ENCODE measurements at places on chromosomes 2 and 18.

DNA sequence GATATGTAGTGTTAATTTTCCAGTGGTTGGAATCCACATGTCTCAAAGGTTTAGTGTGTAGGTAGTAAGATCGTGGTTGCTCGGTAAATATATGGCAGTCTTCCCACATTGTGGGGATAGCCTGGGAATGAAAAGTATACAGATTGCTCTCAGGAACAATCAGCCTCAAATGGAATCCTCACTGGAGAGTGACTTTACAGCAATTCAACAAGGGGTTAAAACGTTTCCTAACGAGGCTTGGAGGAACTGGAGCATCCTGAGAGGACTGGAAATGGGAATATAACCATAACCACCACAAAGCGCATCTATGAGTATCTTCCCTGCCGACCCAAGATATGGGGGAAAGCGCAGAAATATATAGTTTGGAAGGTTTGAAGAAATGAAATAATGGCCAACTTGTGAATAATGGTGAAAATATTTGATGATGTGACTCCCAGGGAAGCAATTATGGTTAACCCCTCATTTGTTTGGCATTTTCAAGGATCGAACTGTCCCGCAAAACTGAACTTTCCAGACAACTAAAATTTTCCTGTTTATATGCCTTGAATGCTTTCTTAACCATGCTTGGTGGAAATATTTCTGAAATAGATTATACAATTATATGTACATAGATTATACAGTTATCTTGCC lies 100.7 kb upstream of the FOSL2 start:
- DNase-seq: no peak

DNA sequence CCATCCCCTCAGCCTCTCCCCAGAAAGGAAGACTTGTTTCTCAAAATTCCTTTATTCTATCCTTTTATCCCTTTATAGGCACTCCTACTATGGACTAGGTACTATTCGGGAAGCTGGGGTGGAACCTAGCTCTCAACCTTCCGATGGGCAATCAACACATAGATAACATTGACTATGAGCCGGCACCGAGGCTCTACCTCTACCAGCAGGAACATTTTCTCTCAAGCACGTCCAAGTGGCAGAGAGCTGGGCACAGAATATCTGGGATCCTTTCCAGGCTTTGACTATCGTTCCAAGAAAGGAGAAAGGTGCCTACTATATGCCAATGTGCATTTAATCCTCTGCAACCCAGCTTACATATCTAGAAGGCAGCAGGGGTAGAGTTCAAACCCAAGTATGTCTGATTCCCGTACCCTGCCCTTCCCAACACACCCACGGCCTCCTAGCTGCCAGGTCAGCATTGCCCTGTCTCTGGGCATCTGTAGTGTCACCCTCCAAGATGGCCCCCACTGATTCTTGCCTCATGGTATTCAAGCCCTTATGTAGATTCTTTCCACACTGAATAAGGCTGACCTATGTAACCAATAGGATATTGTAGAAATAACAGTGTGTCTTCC lies 28.3 kb downstream of the TNS1 start:
- no peak for DNase-seq

DNA sequence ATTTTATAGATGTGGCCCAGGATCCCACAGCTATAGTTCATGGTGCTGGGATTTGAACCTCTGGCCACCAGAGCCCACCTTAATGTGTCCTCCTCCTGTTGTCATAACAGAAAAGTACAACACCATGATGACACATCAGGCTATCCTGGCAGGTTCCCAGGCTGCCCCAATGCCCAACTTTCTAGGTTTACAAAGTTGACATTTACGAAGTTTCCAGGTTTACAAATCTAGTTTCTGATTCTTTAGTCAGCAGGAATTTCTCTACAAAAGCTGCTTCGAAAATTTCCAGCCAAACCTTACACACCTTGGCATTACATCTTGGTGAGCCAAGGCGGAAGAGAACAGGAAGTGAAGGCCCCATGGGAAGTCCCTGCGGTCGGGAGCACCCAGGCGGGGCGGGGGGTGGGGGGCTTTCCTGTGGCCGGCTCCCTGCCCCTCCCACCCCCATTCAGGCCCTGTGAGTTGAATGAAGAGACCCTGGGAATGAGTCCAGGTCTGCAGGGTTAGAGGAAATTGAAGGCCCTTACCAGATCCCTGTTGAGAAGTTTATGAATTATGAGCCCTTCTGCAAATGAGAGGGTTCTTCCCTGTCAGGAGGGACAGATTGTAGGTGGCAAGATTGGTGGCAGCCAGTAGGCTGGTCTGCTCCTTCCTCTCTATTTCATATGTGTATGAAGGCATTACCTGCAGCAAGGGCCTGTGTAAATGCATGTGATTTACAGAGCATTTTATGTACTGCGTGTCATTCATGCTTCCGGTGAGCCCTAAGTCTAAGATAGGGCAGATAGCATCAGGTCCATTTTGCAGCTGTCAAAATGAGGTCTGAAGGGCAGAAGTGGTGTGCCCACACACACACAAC lies 11.1 kb upstream of the IL1RN start:
- DNase-seq: peak; percentile 51

DNA sequence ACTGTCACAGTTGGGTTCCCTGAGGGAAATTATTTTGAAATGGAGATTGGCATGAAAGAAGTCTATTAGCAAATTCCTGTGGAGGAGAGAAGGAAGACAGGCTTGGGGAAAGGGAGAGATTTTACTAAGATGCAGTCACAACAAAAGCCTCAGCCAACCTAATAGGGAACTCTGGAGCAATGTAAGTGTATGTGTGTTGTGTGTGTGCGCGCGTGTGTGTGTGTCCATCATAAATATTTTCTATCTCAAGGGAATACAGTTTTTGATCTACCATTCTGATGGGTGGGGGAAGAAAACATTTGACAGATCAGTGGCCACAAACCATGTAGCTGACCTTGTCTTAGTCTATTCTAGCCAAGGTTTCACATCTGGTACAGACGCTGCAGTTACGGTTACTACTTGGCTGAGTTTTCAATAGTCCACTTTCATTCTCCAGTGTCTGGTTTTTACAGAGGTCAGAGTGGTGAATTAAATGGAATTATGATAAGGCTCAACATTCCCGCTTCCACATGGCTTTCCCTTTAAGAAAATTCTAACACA lies 72.6 kb downstream of the MREG start:
- DNase-seq: no peak

GRCh38 chr2:46701152-46701551 lies 214.5 kb downstream of the MCFD2 start:
- no peak for DNase-seq

DNA sequence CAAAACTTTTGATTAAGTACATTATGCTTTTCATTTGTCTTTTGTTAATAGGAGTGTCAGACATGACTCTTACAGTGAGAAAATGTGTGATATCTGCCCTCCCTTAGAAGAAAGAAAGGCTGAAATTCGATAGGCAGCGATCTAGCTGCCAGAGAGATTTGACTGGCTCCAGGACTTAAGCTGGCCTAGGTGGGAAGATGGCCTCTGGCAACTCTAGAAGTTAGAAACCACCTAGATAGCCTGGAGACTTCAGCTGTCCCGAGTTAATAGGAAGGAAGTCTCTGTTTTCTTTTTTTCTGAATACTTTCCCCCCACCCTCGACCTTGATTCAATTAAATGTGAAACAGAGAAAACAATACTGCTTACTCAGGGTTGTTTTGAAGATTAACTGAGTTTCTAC lies 1194.7 kb upstream of the CRIM1 start:
- no peak for DNase-seq

DNA sequence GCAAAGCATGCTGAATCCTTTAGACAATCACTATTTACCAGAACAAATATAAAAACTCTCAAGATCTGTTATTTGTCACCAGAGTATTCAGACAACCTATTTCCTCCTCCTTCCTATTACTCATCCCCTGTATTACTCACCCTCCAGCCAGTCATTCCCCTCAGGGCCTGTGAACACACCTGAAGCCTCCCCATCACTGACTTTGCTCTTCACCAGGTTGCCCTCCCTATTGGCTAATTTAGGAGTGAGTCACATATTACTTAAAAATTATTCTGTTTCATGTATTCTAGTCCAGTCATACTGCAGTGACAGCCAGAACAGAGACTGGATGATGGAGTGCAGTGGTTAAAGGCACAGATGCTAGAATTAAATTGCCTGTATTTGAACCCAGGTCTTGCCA lies 3.7 kb upstream of the ATG16L1 start:
- DNase-seq: peak; percentile 87

- no peak for DNase-seq
Observed at GRCh38 chr2:67038195-67038594, 358.9 kb upstream of the ETAA1 start.

GRCh38 chr18:40019797-40020392 lies 1935.1 kb upstream of the PIK3C3 start:
- DNase-seq: no peak

- no peak for DNase-seq
Observed at GRCh38 chr2:10346929-10347561, 44.3 kb downstream of the HPCAL1 start.

- DNase-seq: no peak
Observed at GRCh38 chr2:175207741-175208438, 26.4 kb upstream of the ATP5MC3 start.

DNA sequence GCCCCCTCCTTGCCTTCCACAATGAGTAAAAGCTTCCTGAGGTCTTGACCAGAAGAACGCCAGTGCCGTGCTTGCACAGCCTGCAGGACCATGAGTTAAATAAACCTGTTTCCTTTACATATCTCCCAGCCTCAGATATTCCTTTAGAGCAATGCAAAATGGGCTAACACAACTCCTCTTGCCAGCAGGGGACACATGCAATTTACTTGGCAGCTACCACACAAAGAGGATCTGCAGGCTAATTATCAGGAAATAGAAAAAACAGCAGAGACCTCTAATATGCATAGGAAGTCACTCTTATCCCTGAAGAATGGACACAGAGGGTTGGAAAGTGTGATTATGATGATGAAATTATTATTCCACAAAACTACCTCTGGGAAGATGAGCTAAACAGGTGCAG lies 114.0 kb downstream of the PIEZO2 start:
- DNase-seq: no peak

GRCh38 chr18:8912348-8913326 lies 189.9 kb upstream of the NDUFV2 start:
- DNase-seq: no peak

DNA sequence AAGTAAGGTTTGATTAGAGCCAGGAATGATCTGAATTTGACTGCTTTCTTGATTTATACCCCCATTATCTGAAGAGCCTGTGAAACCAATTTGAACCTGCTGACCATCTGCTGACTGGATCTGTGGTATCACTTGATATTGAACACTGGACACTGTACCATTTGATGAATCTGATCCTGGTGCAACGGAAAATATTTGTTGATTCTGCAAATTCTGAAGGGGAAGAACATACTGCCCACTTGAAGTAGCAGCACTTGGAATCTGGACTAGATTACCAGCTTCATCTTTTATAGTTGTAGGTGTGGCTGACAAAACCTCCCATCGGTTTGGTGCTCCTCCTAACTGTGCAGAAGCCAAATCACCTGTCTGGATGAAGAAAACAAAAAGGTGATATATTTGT lies 9.3 kb downstream of the SP3 start:
- DNase-seq: no peak

GRCh38 chr2:121998751-121999150 lies 243.3 kb downstream of the TSN start:
- DNase-seq: no peak

- no peak for DNase-seq
Observed at GRCh38 chr18:48638896-48639771, 100.3 kb downstream of the CTIF start.

Measured in activated naive CD4-positive, alpha-beta T cell treated with anti-CD3 and anti-CD28 coated beads for 36 hours (primary cell).